H54 (cell line): ENCODE measurements at places on chromosomes 6 and 20.

DNA sequence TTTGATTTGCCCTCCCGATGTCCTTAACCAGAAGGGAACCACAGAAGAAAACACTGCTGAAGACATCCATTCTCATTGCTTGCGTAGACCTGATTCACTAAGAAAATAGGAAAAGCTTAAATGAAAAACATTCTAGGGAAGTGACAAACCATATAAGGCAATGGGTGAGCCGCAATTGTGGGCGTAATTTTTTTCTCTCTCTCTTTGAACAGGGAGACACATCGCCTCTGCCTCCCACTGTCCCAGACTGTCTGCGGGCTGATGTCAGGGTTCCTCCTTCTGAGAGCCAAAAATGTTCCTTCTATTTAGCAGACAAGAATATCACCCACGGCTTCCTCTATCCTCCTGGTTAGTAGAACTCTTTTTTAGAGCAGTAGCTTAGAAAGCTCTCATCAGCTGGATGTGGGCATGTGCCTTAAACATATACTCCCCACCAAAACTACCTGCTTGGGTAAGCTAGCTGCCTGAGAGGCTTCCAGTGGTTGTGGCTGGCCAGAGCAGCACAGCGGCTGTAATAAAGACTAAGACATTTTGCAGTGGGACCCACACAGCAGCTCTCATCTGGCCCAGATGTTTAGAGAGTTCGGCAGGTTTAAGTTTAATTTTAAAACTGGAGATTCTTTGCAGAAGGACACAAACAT lies 22.7 kb upstream of the CTAGE9 start:
- peak; percentile 7 for DNase-seq

GRCh38 chr20:32898729-32899128 lies 40.0 kb downstream of the EFCAB8 start:
- DNase-seq = no peak

DNA sequence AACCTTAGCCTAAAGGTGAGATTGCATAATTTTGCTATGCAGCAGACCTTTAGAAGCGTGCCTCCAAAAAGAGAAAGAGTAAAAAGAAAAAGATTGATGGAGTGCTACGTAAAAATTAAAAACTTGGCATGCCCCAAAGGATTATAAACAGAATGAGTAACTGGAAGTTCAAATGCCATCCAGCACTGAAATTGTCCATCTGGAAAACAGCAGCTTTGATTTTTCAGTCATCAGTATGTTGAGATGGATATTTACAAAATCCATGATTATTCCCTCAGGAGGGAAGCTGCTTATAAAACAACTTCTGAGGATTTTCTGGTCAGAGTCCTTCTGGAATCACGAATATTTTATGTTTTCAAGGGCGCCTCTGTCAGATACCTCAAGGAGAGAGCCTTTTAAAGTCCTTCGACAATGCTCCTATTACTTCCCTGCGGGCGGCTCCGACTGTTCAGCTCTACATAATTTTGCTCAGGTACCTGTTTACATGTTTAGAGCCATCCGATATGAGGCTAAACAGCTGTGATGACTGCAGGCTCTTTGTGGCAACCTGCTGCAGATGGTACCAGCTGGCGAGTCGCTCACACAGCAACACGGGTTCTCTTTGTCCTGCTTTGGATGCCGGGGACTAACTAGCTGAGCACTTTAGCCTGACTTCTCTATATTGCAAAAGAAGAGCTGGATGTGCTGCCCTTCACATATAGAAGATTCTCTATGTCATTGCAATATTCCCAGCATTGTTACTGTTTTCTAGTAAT lies 83.3 kb downstream of the RCAN2 start:
- no peak for DNase-seq

- DNase-seq = no peak
Observed at GRCh38 chr6:33571637-33572316, 8.3 kb downstream of the BAK1 start.

DNA sequence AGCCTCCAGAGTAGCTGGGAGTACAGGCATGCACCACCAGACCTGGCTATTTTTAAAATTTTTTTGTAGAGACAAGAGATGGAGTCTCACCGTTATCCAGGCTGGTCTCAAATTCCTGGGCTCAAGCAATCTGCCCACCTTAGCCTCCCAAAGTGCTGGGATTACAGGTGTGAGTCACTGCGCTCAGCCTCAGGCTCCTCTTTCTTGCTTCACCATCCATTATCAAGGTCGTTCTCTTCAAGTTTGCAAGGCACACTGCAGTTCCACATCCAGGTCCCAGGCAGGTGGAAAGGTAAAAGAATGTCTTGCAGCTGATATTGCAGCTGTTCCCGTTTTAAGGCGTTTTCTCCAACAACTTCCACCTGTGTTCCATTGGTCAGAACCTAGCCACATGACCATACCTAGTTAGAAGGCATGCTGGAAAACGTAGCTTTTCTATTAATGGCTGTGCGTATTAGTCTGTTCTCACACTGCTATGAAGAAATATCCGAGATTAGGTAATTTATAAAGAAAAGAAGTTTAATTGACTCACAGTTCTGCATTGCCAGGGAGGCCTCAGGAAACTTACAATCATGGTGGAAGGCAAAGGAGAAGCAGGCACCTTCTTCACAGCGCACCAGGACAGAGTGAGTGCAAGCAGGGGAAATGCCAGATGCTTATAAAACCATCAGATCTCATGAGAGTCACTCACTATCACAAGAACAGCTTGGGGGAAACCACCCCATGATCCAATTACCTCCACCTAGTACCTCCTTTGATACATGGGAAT lies 51.7 kb downstream of the PCNA start:
- no peak for DNase-seq

- no peak for DNase-seq
Observed at GRCh38 chr20:23346002-23346401, 4.6 kb upstream of the NXT1 start.

- DNase-seq = no peak
Observed at GRCh38 chr20:16580147-16580546, 6.9 kb upstream of the KIF16B start.

DNA sequence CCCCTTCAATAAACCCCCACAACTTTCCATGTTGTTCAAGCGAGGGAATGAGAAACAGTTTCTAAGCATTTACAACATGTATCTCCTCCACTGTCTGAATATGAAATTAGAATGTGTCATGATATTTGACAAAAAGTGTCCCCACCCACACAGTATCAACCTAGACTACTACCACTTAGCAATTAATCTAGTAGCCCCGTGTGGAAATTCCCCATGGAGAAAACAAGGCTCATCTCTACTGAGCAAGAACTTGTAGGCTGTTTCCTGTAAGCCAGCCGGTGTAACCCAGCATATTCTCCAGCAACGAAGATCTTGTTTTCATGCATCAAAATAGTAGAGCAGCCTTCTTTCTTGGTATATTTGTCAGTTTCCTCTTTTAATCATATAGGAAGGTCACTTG lies 115.0 kb downstream of the IRF4 start:
- DNase-seq = no peak

DNA sequence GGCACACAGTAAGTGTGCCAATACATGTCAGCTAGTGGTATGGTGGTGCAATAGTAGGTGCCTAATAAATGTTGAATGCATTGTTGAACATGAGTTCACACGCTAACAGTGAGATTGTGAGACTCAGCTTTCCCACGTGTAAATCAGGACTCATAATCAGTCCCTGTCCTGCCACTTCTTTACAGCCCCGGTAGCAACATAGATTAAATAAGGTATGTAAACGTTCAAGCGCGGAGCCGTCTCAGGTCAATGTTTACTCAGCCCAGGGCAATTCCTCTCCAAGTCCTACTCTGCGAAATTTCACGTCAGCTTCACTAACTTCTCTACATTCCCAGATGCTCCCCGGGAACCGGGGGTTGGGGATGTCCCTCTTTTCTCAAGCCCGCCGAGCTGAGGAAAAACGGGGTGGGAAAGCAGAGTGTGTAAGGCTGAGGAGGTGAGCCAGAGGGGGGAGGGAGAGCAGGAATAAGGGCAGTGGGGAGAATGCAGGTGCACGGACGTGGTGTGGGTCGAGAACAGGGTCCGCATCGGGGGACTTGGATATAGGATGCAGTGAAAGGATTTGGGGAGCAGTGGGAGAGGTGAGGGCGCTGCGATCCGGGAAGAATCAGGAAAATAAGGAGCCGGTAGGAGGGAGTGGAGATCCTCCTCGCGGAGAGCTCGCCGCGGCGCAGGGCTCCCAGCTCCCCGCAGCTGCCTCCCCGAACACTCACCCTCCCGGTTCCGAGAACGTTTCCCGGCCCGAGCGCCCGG lies 544 bp upstream of the TP53INP2 start:
- DNase-seq = peak; percentile 22

GRCh38 chr20:19583532-19584175 lies 174.4 kb upstream of the RIN2 start:
- peak; percentile 56 for DNase-seq
